Stimulated activated CD4-positive, alpha-beta T cell treated with anti-CD3 and anti-CD28 coated beads, TNF-alpha, amount 100 ng/mL, for 48 hours (primary cell): ENCODE measurements at places on chromosomes 12 and 14.

DNA sequence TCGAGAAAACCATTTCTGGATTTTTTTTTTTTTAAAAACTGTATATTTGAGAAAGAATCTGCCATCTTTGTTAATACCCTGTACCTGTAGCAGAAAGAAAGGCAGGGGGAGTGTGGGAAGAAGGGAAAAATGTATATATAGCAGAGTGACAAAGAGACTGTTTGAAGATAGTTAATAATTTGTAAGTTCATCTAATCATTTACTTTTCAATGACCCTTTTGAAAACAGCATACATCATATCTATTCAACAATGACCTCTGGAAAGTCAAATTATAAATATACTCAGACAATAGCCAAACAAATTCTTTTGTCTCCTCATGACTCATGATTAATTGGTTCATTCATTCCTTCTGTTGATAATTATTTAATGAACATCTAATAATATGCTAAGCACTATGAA, 10.9 kb upstream of the CPM start:
- DNase-seq = no peak

DNA sequence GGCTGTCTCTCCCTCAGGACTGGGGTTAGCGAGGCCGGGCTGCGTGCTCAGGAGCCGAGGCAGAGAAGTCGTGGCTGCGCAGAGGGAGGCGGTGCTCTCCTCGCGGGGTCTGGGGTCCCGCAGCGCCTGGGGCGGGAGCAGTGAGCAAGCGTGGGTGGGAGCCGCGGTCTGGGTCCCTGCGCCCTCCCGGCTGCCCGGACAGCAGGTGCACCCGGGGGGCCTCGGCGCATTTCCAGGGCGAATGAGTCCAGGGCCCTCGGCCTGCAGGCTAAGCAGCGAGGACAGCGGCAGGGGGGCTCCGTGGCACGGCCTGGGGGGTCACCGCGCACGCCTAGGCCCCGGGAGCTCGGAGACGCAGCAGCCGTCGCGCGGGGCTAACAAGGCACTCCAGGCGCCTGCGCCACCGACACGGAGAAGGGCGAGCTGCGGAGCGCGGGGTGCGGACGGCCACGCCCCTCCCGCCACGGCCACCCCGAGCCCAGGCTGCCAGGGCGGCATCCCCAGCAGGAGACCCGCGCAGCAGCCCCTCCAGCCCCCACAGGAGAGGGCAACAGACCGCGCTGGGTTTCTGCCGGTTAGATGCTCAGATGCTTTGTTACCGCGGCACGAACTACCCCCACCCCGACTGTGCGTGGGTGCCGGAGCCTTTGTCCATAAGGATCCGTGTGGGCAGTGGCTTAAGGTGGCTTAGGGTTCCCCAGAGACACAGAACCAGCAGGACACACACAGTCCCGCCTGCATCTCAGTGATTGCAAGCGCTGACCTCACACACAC, 117.7 kb upstream of the C14orf180 start:
- DNase-seq = no peak

DNA sequence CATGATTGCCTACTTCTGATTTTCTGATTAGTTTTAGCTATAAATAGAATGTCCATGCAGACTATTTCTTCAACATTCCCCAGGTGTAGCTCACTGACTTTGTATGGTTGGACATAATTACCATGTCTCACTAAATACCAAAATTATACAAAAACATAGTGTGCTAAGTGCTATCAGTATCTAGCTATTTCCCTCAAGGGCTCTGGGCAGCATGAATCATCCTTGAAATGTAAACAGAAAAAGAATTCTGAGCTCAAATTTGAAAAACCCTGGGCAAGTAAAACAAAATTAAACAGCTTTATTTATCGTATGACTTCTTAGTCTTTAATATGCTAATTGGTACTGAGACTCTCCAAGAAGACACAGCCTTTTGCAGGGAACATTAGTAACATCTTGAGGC, 82.9 kb downstream of the SPATA7 start:
- DNase-seq = no peak

- no peak for DNase-seq
Measured at GRCh38 chr14:74509587-74510222, 16.1 kb downstream of the ISCA2 start.

DNA sequence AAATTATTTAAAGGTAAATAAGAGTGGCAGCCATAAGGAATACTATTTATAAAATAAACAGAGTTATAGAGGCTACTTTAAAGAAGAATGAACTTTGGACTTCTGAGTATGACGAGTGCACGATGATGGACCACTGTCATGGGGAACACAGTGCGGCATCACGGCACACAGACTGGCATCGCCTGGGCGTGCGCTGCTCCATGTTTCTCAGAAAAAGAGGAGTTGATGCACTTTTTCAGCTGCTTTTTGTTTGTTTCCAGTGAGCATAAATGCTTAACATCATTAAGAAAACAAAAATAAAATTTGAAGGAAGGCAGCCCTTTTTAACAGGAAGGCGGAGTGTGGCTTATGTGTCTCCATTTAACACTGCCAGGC, 23.3 kb upstream of the EAPP start:
- DNase-seq = no peak

GRCh38 chr12:104703372-104703771, 246.6 kb downstream of the CHST11 start:
- no peak for DNase-seq

DNA sequence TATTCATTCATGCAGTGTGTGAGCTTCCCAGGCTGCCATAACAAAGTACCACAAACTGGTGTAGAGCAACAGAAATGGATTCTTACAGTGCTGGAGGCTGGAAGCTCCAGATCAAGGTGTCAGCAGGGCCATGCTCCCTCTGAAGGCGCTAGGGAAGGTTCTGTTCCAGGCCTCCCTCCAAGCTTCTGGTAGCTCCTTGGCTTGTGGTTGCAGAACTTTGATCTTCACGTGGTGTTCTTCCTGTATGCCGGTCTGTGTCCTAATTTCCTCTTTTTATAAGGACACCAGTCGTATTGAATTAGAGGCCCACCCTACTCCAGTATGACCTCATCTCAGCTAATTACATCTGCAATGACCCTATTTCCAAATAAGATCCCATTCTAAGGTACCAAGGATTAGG, 3.1 kb downstream of the OTUB2 start:
- no peak for DNase-seq

DNA sequence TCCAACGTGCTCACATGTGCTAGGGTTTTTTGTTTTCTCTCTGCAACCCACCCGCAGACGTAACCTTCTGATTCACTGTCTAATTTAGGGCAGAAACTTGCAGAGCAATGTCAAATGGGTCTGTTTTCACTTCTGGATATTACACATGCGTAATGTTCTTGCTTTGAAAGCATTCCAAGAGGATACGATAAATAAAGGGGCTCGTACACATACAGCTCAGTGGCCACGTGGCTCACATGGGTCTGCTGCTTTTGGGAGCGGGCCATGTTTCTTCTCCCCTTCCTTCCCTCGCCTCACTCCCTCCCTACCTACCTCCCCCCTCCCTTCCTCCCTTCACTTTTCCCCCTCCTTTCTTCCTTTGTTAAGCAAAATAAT, 23.4 kb downstream of the CACNA1C start:
- DNase-seq = no peak

- no peak for DNase-seq
Measured at GRCh38 chr12:97800561-97800960, 338.0 kb downstream of the RMST start.

DNA sequence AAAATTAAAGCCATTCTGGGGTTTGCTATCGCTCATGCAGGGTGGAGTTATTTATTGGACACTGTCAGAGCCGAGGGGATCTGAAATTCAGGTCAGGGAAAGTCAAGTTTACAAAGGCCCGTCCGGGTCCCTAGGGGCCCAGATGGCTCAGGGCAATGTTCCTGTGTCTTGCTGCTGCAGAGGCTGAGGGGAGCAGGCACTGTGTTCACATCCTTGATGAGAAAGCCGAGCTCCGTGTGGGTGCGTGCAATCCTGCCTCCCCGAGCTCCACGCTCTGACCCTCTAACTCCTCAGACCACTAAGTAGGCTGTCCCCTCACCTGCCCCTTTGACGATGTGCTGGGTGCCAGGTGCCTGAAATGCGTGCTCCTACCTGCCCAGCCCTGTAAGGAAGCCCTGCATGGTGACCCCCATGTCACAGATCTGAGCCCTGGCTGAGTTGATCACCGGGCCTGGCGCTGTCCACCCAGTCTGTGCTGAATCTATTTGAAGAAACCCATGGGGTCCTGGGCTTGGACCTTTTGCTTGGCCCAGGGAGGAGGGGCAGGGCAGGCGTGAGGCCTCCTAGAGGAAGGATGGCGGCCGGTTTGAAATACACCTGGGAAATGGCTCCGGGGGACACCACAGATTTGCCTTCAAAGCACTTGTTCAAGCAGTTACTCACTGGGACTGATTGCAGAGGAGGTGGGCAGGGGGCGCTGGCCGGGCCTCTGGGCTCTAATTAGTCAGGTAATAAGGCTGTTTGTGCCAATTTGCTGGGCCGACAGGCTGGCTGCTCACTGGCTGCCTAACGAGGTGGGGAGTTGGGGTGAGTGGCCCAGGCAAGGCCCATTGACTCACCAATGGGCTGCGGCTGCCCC, 204.3 kb downstream of the KIF26A start:
- DNase-seq = no peak

- DNase-seq = no peak
Measured at GRCh38 chr12:99618657-99619056, 28.9 kb upstream of the GARIN6 start.

DNA sequence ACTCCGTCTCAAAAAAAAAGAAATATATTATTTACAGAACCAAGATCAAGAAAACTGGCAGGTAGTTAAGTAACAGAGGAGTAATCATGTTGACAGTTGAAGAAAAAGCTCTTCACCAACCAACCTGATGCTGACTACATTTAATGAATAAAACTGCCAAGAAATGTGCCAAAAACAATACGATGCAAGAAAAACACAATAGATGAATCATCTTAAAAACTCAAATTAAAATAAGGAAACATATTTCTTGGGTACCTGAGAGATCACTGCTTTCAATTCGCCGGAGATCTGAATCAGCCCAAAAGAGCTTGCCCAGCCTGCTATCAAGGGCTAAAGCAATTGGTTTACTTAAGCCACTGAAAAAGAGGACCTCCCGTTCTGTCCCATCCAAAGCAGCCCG, 76.4 kb downstream of the BCL2L14 start:
- no peak for DNase-seq

GRCh38 chr14:68551045-68551683, 241.7 kb downstream of the ZFP36L1 start:
- DNase-seq = no peak

DNA sequence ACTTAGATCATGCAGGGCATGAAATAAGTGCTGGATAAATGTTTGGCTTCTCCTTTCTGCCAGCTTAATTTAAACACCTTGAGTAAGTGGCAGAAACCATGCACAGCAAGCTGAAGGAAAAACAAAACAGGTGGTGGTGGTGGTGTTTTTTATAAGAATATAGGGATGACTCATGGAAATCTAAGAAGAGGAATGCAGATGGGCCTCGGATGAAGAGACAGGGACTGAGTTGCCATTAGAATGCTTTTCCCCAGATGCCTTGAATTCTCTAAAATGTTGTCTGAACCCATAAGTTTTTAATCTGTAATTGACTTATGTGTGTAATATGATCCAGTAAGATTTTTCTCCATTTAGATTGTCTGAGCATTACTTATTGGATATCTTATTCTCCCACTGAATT, 93.1 kb upstream of the ZDHHC17 start:
- no peak for DNase-seq

GRCh38 chr12:66901138-66901932, 222.5 kb upstream of the GRIP1 start:
- DNase-seq = no peak

DNA sequence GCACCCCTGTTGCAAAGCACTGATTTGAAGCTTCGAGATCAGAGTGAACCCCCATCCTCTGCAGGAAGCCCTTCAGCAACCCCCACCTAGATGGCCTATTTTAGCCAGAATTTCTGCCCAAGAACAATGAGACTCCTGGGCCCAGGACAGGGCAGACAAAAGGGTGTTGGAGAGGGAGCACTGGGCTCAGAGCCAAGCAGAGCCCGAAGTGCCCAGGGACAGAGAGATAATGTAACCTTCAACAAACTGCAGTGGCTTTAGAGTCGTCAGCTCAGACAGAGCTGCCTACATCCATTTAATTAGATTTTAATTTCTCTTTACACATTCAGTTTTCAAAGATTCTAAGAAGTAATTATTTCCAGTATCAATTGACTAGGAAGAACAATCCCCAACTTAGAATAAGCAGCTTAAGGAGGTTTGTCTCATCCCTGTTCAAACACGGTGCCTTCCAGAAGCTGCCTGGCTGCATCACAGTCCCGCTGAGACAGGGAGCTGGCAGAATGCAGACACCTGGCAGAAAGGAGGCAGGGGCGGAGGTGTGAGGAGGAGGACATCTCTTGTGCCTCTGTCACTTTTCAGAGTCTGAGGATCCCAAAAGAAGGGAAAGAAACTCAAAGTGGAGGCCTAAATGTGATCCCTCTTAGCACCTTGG, 504.9 kb upstream of the CCDC196 start:
- DNase-seq = no peak

DNA sequence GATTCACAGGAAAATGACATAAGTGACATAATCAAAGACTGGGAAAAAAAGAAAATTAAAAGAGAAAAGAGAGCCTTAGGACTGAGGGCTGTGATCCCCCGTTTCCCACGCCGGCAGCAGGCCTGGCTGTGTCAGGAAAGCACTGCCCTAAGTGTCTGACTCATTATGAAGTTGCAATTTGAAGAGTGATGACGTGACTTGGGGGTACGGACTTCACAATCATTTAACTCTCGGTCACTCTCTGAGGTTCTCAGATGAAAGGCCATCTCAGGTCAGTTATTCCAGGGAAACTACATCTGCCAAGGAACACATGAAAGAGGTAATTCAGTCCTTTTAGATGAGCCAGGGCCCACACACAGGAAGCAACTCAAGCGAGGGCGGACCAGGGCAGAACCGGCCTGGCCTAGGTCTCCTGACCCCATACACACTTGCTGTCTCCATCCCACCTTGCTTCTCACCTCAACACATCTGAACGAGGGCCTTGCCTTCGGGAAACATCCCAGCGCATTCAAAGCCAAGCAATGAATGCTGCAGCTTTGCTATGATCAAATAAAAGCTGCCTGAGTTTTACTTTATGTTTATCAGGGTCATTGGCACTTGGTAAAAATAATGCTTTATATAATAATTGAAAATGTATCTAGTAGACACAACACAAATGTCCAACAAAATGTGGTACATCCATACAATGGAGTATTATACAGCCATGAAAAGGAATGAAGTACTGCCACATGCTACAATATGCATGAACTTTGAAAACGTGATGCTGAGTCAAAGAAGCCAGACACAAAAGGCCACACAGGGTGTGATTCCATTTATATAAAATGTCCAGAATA, 2.7 kb downstream of the SSH1 start:
- DNase-seq = no peak

GRCh38 chr12:90823859-90824258, 131.1 kb downstream of the CCER1 start:
- DNase-seq = no peak

GRCh38 chr14:104978746-104979691, 845 bp upstream of the AHNAK2 start:
- no peak for DNase-seq

DNA sequence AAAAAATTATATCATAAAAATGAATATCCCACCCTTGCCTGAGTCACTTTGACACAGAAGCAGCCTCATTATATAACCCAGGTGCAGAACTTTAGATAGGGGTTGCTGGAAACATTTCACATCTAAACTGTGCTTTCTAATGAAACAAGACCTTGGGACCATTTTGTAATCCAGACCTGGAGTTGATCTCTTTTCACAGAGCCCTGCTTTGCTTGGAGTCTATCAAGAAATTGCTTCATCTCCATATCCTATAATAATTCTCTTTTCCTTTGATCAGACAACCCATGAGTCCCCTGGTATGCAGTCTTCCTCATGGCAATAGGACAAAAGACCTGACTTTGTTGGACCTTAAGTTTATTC, 76.3 kb downstream of the HSD17B6 start:
- no peak for DNase-seq
